Suprapubic skin (tissue), 4 donors: ENCODE measurements at places on chromosomes 3 and 15. TPM values are rescaled to one million over a fixed set of nuclear protein-coding genes. Genes with fewer than 3 reads are reported as not detected.
A peak's percentile ranks its signal among the peaks of the same experiment; 100 is the strongest.

DNA sequence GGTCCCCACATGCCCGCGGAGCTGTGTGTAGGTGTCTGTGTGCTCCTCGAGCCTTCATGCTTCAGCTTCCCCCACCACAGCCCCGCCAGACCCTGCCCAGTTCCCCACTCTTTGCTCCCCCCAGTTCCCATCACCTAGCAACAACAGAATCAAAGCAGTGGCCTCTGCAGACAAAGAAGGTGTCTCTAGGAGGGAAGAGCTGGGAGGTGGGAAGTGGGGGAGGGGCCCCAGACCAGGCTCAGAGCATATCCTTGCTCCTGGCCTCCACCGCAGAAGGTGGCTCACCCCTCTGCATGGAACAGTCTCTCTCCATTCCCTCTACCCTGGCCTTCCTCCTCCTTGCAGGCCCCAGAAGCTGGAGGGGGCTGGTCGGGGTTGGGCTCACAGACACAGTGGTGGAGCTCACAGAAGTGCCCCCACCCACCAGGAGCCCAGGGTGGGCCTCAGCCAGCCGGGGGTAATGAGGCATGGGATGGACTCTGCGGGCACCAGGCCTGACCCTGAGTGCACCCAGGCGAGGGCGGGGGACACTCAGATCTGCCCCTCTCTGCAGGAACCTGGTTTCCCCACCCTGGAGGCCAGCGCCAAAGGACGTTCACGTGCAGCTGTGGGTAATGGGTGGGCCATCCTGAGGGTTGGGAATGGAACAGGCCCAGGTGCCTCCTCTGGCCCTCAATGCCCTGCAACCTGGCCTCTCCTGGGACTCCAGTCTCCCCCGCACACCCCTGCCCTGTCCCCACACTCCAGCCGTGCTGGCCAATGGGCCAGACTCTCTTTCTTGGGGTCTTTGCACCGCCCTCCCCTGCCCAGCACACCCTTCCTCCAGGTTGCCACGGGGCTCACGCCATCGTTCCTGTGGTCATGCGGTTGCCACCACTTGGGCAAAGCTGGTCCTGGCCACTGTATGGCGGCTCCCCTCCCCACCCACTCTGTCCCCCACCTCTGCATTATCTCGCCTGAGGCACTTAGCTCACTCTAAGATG is 53.4 kb downstream of the TPRA1 start:
- DNase-seq = peak; percentile 65

DNA sequence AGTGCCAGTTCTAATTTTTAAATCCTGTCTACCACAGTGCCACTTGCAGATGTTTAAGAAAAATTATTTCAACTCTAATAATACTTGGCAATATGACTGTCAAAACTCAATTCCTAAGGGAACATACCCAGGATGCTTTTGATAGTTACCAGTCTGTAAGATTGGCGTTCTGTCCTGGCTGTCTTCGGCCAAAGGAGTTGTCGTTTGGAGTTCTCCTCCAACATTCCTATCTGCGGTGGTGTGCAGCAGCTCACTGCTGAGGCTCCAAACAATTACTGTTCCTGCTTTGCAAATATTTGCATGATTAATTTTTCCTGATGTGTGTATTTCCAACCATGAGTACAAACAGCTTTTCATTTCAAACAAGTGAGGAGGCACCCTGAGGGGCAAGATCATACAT is 330.8 kb upstream of the DPH6 start:
- DNase-seq = no peak

DNA sequence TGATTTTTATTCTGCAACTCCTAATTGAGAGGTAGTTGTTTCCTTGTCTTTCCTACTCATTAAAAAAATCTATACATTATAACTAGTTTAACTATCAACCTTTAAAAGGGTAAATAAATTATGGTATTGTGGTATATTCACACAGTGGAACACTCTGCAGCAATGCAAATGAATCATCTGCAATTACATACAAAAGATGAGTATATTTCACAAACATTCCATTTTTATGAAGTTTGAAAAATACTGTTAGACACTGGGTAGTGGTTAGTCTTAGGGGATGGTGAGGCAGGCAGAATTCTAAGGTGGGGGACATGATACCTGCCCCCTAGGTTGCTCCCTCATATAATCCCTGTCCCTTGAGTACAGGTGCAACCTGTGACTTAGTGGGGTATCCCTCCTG is 44.0 kb upstream of the MAGI1 start:
- DNase-seq = no peak

DNA sequence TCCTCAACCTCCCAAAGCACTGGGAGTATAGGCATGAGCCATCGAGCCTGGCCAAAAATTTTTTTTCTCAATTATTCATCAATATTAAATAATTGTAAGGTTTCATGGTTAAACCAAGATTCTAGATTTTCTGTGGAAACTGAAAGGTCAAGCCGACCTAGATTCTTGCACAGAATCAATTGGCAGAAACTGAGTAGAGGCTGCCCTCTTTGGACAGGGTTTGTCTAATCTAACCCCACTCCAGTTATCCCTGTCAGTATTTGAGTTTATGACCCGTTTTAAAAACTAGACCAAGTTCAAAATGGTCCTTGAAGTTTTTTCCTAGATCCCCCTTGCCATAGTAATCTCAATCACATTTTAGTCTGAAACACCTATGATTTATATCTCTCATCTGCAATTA is 8.6 kb upstream of the ADAM10 start:
- no peak for DNase-seq

The TUSC7 gene
- total RNA-seq = not detected
